Heart left ventricle (tissue), 16 donors: ENCODE measurements at places on chromosomes 1 and 21. TPM values are rescaled to one million over a fixed set of nuclear protein-coding genes. Genes with fewer than 3 reads are reported as not detected.

GRCh38 chr1:210758761-210759160 lies 375.2 kb downstream of the KCNH1 start:
- no peak for DNase-seq

DNA sequence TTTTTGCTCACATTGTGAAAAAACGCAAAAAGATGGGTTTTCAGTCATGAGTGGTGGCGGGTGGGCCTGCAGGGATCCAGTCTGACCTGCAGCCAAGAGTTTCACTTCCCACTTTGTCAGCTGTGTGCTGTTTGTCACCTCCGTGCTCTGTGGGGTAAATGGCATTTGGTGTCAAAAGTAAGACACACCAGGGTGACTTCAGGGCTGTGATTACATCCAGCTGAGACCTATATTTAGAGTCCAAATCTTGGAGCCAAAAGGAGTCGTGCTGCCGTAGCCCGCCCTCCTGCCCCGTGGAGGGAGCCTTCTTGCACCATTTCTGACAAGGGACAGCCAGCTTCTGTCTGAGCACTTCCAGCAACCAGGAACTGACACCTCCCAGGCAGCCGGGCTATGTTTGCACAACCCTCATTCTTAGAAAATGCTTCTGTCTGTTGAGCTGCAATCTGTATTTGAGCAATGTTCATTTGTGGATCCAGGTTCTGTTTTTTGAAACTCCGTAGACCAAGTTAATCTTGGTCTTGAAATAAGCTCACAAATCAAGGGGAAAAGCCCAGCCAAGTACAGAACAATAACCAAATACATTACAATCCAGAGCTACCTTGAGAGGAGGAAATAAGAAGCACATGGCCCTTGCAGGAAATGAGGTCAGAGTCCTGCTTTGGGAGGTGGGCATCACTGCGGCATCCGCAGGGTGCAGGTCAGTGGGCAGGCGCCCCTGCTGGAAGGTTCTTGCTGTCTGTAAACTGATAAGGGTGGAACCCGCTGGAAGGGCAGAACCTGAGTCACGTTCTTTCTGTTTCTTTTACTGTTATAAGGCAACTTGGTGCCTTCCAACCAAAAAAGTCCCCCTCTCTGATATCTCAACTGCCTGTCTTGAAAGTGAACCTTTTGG lies 14.4 kb downstream of the ABCG1 start:
- DNase-seq, result peak; percentile 83

Gene OR2M4
- polyA plus RNA-seq, result not detected

Gene SETDB1
- polyA plus RNA-seq, result 12.7 TPM

DNA sequence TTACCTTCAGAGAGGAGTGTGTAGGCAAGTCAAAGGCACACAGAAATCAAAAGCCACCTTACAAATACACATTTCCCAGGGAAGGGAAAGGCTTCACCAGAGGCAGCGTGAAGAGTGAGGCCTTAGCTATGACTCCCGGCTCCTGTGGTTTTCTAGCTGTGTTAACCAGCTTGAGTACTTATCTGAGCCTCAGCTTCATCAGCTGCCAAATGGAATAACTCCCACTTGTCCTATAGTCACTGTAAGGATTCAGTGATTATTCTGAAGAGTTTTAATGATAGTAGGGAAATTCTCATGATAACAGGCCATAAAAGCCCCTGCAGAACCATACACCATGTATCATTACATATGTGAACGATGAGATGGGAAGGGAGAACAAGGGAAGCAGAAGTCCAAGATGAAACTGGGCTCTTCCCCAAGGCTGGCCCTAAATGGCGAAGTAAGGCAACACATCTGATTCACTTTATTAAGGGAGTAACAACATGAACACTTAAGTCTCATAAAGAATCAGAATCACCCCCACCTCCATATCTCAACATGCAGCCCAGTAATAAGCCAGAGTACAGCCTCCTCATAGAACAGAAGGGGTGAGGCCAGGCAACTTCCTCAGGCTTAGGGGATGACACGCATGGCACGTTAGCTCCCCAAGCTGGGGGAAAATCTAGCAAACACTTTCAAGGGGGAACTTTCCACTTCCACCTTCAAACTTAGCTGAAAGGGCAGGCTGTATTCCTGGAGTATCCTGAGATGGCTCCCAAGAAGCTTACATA lies 63.7 kb downstream of the SLC66A1 start:
- no peak for DNase-seq

Gene KRTAP11-1
- not detected for polyA plus RNA-seq

DNA sequence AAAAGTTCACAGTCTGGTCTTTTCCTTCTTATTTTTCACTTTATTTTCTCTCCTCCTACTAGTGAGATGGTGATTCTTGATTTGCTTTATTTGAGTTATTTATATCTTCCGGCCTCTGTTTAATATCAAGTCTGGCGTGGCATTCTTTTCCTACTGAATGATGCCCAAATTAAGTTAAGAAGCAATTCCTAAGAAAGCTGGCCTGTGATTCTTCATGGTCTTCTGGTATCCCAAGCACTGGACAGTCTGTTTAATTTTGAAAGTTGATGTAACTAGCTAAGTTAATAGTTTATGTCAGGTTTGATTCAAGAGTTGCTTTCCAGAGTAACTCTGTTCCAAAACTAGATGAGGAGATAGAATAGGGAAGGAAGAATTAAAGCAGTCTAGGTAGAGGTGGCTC lies 9.2 kb upstream of the ENAH start:
- DNase-seq, result no peak

DNA sequence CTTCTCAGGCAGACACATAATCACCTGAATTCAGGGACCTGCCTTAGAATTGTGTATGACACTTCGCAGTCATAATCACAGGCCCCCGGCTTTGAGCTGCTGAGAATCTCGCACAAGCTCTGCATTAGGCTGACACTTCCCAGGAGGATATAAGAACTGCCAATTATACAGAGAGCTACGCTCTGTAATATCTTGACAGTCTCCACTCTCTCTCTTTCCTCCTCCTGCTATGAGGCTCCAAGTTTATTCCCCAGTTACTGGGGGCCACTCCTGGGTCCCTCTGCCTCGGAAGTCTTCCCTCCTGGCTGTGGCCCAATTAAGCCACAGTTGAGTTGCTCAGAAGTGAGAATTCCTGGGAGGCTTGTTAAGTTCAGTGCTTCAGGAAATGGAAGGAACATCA lies 42.7 kb downstream of the EBNA1BP2 start:
- DNase-seq, result no peak

Gene DCST1
- polyA plus RNA-seq, result not detected

- DNase-seq, result no peak
Observed at GRCh38 chr1:21663951-21664805, 5.0 kb downstream of the RAP1GAP start.

DNA sequence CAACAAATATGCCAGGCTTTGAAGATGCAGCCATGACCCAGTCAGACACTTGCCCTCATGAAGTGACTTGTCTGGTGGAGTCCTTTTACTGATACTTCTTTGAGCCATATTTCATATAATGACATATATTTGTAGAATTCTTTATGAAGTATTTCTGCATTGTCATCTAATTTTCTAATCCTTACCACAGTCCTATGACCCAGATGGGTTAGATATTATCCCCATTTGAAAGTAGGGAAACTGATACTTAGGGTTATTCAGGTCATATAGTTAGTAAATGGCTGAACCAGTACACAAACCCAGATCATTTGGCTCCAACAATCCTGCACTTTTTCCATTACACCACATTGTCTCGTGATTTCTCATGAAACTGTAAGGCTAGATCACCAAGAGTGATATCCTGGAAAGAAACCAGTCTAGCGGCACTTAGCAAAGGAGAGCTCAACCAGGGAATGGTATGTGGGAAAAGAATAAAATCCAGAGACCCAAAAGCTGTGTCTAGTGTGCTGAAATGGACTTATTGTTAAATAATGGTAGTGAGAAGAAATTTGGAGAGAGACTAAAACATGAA lies 49.6 kb downstream of the ZFYVE9 start:
- DNase-seq, result no peak

DNA sequence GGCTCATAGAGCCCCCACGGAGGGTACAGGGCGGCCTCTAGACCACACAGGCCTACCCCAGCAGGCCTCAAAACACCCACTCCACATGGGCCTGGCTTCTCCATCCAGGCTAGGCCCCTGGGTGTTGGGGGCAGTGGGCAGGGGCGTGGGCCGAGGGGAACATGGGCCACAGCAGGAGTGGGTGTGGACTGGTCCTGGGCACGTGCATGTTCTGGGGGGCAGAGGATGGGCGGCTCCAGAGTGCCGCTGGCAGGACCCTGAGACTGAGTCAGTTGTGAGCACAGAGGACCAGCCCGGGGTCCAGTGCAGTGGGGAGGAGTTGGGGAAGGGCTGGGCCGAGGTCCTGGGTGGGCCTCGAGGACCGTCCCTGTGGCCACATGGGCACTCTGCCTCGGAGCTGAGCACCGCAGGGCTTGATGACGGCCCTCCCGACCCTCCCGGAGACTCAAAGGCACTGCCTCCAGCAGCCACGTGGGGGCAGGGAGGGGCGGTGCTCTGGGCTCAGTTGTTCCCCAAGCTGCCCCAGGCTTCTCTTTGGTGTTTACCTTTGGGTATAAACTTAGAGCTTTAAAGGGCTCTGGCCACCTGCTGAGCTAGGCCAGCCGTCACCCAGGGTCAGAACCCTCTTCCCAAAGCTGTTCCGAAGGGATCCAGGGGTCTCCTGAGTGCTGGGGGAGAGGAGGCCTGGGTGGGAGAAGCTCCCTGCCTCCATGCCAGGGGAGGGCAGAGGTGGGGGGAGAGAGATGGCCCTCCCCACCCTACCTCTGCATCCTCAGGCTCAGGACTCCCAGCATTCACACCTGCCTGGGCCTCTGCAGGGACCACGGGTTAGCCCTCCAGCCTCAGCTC lies 79.9 kb downstream of the MORN1 start:
- DNase-seq, result no peak

Gene BSND
- not detected for polyA plus RNA-seq

DNA sequence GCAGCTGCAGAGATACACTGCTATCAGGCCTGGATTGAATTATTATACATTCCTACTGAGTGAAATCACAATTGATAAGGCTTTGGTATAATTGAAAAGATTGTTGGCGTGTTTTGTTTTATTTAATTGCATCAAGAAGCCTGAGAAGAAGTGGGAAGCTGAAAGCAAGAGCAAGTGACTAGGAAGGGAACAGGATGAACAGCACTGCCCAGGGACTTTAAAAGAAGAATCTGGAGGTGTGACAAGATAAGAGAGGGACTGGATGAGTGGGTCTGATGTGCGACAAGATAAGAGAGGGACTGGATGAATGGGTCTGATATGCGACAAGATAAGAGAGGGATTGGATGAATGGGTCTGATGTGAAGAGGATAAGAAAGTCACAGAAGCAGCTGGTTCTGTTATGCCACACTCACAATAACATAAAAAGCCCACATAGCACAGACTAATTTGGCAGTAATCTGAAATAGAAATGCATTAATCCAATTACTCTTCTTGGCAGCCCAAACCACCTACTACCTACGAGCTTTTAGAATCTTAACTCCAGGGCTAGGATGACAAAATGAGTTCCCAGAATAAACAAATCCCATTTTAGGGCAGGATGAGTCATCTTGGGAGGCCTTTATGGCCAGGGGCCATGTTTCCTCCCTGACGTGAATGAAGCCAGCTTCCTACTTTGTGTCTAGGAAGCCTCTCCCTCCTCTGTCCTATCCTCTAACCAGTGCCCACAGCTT lies 129.7 kb downstream of the DUSP10 start:
- DNase-seq, result peak; percentile 62

DNA sequence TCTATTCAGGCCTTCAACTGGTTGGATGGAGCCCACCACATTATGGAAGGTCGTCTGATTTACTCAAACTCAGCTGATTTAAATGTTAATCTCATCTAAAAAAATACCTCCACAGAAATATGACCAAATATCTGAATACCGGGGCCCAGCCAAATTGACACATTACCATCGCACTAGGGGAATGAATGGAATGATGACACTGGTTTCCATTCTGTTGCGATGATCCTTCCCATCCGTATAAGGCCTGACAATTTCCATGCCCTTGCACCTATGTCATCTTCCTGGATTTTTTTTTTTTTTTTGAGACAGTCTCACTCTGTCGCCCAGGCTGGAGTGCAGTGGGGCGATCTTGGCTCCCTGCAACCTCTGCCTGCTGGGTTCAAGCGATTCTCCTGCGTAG lies 397.5 kb downstream of the KIF26B start:
- DNase-seq, result no peak

DNA sequence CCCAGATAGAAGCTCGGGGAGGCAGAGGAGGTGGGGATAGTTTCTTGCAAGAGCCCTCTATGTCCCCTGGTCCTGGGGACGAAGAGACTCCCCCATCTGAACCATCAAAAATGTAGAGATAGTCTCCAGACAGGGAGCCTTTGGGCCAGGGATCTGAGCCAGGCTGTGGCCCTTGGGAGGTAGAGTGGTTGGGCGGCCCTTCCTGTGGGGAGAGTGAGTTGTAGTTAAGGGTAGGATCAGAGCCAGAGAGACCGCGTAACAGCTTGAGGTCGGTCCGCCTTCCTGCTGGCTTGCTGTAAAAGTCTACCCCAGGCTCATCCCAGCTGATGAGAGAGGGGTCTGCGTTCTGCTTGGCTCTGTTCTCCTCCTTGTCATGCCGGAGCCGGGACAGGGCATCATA lies 25.3 kb downstream of the PIK3C2B start:
- DNase-seq, result peak; percentile 57

- DNase-seq, result peak; percentile 18
Observed at GRCh38 chr21:18245464-18245967, 883 bp downstream of the CHODL start.

Gene SFT2D2
- polyA plus RNA-seq, result 6.1 TPM

Gene KPRP
- polyA plus RNA-seq, result not detected

DNA sequence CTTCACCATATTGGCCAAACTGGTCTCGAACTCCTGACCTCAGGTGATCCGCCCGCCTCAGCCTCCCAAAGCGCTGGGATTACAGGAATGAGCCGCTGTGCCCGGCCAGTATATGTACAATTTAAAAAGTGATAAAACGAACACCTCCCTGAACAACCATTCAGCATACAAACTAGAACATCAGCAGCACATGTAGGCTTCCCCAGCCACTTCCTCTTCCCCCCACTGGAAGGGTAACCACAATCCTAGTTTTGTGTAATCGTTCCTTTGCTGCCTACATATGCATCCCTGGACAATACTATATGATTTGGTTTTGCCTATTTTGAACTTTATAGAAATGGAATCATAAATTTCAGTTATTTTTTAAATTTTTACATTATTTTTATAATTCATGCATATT lies 60.4 kb downstream of the DESI2 start:
- DNase-seq, result no peak

Gene SPRR2A
- not detected for polyA plus RNA-seq

Gene OR2T33
- not detected for polyA plus RNA-seq
